ENCODE measurements at places on chromosomes 4 and X.
A peak's percentile ranks its signal among the peaks of the same experiment; 100 is the strongest.

DNA sequence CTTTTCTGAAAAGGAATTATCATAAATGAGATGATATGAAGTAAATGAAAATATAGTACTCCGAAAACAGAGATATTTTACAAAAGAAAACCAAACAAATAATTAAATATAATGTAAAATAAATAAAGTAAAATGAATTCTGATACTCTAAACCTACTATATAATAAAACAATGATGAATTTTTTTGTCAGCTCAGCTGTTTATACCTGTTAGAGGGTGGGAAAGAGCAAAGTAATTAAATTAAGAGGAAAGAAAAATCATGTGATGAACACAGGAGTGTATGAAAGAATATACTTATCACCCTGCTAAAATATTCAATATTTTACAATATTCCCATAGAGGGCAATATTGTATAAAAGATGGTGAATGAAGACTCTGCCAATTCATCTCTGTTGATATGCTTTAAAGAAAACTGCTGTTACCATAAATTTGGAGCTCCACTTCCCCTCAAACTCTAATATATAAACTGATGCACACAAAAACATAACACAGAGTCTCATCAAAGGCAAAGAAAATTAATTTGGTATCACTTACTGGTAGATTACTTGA lies 6.5 kb upstream of the NDST4 start:
- DNase-seq, result no peak

DNA sequence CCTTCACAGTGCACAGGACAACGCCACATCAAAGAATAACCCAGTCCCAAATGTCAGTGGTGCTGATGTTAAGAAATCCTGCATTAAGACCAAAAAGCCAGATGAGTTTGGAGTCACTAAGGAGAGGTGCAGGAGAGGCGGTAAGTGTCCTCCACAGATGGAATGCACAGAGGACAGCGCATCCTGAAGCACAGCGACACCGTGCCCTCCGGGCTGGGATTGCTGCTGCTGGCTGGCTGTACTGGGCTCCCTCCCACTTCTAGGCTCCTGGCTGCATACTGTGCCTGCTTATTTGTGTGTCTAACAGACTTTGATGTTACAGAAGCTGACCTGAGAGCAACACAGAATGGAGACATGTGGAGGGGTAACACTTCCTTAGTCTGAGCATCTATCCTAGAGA lies 325.6 kb upstream of the BOD1L1 start:
- DNase-seq, result no peak

DNA sequence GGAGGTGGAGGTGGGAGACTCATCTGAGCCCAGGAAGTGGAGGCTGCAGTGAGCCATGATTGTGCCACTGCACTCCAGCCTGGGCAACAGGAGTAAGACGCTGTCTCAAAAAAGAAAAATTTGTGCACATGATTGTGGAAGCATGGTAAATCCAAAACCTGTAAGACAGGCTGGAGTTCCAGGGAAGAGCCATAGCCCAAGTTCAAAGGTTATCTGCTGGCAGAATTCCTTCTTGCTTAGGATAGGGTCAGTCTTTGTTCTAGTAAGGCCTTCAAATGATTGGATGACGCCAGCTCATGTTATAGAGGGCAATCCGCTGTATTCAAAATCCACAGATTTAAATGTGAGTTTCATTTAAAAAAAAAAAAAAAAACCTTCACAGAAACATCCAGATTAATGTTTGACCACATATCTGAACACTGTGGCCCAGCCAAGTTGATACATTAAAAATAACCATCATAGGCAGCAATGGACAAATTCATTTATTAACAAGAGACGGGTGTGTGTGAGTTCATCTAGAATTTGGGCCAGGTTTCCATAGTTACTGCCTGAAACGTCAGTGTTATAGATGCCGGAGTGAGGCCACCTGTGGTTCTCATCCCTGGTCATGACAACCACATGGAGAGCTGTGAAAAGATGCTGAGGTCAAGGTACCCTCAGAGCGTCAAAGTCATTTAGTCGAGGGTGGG lies 35.2 kb upstream of the SLC2A9 start:
- no peak for DNase-seq

DNA sequence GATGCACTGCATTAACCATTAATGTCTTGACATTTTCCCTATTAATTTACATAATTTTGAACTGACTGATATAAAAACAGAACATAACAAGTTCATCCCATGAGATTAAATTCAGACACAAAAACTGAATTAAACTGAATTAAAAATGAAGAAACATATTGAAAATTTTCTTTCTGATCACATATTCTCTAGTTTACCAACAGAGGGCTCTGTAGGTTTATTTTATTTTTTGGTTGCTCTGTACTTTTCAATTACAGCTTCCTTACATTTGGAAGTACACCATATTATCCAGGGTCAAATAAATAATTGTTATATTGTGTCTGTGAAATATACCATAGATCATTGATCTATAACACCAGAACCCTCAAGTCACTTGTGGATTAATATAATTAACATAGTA lies 27.3 kb upstream of the CT83 start:
- peak; percentile 2 for DNase-seq

- no peak for DNase-seq
Observed at GRCh38 chr4:57710053-57710452, 599.9 kb upstream of the IGFBP7 start.

DNA sequence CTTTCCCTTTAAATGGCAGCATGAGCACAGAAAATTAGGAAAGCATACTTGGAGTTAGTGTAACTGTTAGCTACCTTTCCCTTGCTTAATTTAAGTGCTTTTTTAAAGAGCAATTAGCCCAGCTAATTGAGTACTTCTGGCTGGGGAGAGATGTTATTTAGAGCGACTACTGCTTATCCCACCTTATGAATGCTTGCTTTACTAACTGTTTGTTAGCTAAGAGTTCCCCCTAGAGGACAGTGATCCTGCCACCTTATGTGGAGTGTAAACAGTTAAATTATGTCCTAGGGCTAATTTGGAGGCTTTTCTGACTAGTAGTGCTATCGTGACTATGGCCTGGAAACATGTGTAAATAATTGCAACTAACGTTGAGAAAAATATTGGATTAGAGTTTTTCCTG lies 909.4 kb downstream of the FSTL5 start:
- no peak for DNase-seq

DNA sequence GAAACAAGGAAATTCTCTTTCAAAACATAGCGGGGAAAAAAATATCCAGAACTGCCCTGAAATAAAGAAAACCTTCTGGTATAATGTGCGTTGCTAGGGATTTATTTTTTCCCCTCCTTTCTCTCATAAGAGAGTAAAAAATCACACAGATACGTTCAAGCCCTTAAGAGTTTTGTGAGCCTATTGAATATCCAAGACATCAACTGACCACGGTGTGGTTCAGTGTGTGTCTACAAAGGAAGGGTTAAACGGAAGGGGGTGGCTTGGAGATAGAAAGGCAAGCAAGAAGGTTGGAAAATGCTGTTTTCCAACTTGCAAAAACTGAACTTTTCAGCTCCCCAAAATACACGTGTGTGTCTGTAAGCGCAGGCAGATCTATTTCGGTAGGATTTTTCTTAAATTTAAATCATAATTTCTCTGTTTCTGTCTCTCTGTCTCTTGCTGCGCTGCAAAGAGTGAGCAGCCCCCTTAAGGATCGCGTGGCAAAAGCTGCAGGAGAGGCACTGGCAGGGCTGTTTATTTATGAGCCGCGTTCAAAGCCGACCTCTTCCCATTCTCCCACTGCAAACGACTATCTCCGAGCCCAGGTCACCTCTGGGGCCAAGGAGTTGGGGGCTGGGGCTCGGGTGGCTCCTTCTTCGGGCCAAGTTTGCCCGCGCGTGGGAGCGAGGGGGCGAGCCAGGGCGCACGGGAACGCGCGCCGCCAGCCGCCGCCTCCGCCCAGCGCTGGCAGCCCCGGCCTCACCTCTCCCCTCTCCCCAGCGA lies 492 bp upstream of the SLIT2 start:
- DNase-seq, result peak; percentile 39

- DNase-seq, result no peak
Observed at GRCh38 chr4:144948421-144948820, 149.6 kb downstream of the ANAPC10 start.

- DNase-seq, result peak; percentile 95
Observed at GRCh38 chr4:90318193-90318592, 191.0 kb downstream of the CCSER1 start.

- peak; percentile 71 for DNase-seq
Observed at GRCh38 chr4:139666735-139667281, 1.2 kb downstream of the MGST2 start.

DNA sequence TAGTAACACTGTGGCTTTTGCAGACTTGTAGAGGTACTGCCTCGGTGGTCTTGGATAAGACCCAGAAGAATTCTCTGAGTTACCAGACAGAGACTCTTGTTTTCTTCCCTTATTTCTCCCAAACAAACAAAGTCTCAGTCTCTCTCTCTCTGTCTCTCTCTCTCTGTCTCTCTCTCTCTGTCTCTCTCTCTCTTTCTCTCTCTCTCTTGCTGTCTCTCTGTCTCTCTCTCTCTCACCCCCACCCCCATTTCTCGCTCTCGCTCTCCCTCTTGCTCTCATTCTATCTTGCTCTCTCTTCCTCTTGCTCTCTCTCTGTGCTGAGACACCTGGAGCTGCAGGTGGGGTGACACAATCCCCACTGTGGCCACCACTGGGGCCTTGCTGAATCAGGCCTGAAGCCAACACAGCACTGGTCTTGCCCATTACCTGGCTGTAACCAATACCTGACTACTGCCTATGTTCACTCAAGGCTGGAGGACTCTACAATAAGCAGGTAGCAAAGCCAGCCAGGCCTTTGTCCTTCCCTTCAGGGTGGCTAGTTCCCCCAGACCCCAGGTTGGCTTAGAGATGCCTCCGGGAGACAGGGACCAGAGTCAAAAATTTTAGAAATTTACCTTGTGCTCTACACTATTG lies 12.3 kb downstream of the LOC101059915 start:
- DNase-seq, result no peak

GRCh38 chr4:142307857-142308256 lies 538.2 kb downstream of the INPP4B start:
- no peak for DNase-seq

DNA sequence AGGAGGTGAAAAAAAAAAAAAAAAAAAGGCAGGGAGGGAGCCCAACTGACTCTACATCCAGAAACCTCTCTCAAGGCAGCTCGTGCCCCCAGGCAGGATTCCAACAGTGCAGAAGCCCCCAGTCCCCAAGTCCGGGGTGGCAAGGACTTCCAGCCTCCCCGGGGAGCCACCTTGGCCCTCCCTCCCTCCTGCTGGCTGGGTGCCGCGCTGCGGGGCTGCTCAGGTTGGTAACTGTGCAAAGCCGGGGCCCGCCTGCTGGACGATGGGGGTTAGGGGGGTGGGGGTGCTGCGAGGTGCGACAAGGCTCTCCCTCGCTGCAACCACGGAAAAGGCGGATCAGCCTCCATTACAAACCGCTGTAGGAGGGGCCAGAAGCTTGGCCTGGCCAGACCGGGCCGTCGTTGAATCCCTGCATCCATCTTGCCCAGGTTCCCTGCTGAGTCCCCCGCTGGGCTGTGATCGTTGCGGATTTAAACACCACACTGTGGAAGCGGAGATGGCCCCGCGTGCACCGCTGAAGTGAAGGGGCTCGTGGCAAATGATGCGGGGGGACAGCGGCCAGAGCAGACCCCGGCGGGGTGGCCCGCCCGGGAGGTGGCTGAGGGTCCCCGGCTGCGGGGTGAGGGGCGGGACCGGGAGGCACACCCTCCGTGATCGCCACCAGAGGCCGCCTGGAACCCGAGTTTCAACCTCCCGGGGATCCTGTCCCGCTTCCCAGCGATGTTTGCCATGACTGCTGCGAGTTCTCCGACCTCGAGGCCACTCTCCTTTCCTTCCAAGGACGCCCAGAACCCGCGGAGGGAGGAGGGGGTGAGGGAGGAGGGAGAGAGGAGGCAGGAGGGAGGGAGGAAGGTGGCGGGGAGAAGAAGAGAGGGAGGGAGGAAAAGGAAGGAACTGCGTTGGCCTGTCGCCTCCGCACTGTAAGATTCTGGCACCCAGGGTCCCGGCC lies 58.0 kb upstream of the DDX3X start:
- peak; percentile 46 for DNase-seq

- peak; percentile 66 for DNase-seq
Observed at GRCh38 chrX:129701624-129702069, 37.1 kb upstream of the XPNPEP2 start.

DNA sequence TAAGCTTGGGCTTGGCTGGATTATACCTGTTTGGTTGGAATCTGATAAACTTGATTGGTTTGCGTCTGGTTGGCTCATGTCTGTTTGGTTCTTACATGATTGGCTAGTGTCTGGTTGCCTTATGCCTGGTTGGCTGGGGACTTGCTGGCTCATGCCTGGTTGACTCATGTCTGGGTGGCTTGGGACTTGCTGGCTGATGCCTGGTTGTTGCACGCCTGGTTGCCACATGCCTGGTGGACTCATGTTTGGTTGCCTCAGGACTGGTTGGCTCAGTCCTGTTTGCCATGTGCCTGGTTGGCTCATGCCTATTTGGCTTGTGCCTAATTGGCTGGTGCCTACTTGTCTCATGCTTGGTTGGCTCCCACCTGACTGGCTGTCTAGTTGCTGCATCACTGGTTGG lies 104.5 kb downstream of the APOOL start:
- no peak for DNase-seq

DNA sequence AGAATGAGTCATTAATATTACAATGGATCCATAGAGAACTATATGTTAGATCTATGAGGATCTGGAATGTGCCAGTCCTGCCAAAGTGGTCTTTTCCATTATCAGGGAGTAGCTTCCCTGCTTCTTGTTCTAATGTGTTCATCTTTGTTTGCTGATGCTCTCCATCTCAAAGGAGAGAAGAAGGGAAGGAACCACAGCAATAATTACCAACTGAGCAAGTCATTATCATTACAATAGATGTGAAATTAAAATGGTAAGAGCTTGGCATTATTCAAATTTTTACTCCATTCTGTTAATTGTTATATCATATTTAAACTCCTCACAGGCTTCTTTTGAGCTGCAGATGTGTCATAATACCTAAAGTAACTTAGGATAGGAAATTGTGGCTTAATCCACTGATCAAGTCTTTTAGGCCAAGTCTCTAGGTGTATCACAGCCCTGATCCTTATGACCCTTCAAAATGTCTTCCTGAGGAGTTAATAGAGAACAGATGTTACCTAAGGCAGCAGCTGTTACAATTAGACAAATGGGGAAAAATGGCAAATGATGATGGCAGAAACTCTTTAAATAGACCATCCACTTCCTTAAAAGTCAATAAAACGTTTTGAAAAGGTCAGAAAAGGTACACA lies 1492.7 kb upstream of the IGFBP7 start:
- DNase-seq, result no peak

DNA sequence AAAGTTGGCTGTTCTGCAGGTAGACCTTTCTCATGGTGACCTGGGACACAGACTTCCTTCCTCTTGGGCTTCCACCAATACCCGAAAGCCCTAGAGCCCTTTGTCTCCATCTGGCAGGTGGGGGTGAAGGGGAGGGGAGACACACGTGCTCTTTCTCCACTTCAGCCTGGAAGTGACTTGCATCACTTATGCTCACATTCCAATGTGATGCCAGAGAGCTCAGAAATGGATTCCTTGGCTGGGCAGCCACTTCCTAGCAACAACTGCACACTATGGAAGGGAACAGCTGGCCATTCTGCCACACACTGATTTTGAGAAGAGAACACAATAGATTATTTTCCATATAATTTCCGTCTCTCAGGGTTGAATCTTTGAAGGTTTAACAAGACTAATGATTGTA lies 36.3 kb downstream of the C4orf51 start:
- peak; percentile 18 for DNase-seq
